Hippocampal formation (tissue), 2 donors: ENCODE measurements at places on chromosomes 4 and X.

- DNase-seq, result no peak
These were observed 122.7 kb upstream of the JADE1 start for GRCh38 chr4:128686810-128687209.

DNA sequence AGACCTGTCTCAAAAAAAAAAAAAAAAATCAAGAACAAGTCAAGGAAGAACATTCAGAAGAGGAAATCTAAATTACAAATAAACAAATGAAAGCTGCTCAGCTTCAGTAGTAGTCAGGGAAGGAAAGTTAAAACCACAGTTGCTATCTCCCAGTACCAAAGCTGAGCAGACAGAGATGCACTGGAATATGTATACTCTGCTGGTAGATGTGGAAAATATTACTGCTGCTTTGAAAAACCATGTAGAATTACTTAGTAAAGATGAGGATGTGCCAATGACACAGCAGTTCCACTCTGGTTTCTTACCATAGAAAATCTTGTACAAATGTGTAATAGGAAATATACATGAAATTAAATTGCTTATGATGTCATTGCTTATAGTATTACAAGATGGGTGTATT, 25.1 kb upstream of the PRKX start:
- no peak for DNase-seq

DNA sequence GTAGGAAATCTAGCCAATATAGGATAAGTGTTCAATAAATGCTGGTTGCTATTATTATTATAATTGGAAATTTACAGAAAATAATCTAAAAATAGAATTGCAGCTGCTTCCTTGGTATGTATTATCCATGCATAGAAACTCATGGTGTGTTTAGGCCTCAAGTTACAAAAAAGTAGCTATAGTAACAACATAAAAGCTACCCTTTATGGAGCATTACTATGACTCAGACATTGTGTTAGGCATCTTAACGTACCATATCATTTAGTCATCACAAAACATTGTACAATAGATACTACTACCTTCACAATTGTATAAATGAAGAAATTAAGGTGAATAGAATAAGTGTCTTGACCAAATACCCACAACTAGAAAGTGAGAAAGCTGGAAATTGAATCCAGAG, 126.9 kb upstream of the NRK start:
- DNase-seq, result no peak

- DNase-seq, result no peak
These were observed 100.5 kb downstream of the PRDM5 start for GRCh38 chr4:120821977-120822376.

DNA sequence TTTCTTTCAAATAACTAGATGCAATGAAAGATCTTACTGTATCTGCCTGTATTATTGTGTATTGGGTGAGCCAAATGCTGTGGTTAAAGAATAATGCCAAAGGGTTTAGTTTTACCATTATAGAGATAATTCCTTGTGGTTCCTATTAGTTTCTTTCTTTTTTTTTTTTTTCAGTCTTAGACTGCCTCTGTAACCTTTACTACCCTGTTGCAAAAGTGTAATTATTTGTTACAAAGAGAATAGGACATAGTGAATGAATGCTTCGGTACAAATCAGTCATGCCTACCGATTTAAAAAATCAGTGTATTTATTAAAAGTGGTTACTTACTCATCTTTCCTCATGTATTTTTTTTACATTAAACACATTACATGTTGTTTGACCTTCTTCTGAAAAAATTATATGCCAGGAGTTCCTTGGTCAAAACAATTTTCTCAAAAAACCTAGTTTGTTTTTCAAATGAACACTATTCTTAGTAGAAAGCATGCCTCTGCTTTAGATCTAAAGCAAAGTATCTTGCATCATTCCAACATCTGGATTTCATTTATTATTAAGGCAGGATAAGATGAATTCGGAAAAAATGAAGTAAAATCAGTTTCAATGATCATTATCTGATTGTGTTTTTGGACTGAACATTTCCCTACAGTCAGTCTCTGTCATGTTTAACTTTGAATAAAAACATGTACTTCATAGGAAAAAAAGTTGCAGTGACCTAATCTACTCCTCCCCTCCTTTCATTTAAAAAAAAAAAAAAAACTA, 21.2 kb upstream of the SYNPO2 start:
- no peak for DNase-seq

DNA sequence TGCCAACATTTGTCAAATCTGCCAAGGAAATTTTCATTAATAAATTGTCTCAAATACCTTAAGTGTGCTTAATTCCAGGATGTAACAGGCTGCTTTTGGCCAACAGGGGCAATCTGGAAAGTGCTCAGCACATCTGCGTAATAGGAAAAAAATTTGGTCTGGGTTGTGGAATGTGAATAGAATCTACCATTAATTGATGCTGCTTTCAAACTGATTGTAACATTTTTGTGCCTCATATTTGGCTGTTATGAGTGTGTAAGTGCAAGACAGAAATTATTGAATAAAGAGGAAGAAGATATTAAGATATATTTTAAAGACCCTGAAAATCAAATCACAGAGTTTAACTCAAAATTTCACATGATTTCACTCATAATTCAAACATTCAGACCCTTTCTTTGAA, 41.1 kb downstream of the REELD1 start:
- no peak for DNase-seq

GRCh38 chrX:39957816-39958566, 139.8 kb downstream of the BCOR start:
- no peak for DNase-seq

- DNase-seq, result no peak
These were observed 25.2 kb upstream of the G3BP2 start for GRCh38 chr4:75698162-75698962.

- DNase-seq, result no peak
These were observed 40.6 kb upstream of the CYP2U1 start for GRCh38 chr4:107890779-107891178.

DNA sequence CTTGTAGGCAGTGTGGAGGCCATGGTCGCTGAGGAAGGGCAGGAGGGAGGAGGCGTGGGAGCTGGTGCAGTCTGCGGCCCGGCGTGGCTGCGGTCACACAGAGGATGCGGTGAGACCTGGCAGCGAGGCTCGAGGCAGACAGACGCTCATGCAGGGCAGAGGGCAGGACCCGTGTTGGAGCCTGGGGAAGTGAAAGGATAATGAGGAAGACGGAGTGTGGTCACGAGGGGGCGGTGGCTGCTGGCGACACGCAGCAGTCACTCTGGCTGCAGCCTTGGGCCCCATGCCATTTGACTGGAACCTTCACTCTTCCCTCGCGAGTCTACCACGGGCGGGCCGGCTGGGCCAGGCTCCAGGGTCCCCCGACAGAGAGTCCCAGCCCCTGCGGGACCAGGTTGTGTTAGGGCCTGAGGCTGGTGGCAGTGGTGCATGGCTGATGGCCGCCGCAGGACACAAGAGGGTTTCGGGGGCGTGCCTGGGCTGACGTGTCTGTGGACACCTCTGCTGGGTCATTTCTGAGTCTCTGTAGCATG, 68.8 kb upstream of the HGFAC start:
- DNase-seq, result no peak

DNA sequence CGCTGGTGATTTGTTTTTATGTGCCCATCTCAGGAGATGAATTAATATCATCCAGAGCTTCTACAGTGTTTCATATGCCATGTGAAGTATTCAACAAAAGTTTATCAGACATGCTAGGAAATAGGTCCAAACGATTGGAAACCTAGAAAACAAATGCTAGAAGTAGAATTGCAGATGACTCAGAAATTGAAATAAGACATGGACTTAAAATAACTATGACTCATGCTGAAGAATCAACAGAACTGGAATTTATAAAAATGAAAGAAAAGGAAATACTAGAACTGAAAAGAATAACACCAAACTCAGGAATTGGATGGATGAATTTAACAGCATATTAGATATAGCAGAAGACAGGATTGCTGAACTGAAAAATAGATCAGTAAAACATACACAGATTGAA, 172.7 kb upstream of the GIMD1 start:
- DNase-seq, result no peak

GRCh38 chr4:142776026-142776425, 70.1 kb downstream of the INPP4B start:
- DNase-seq, result no peak

- no peak for DNase-seq
These were observed 4.4 kb downstream of the ZFYVE28 start for GRCh38 chr4:2413821-2414610.

GRCh38 chr4:76309939-76310550, 3.5 kb downstream of the STBD1 start:
- DNase-seq, result no peak

- DNase-seq, result no peak
These were observed 4.2 kb upstream of the ARSD start for GRCh38 chrX:2933125-2933900.

DNA sequence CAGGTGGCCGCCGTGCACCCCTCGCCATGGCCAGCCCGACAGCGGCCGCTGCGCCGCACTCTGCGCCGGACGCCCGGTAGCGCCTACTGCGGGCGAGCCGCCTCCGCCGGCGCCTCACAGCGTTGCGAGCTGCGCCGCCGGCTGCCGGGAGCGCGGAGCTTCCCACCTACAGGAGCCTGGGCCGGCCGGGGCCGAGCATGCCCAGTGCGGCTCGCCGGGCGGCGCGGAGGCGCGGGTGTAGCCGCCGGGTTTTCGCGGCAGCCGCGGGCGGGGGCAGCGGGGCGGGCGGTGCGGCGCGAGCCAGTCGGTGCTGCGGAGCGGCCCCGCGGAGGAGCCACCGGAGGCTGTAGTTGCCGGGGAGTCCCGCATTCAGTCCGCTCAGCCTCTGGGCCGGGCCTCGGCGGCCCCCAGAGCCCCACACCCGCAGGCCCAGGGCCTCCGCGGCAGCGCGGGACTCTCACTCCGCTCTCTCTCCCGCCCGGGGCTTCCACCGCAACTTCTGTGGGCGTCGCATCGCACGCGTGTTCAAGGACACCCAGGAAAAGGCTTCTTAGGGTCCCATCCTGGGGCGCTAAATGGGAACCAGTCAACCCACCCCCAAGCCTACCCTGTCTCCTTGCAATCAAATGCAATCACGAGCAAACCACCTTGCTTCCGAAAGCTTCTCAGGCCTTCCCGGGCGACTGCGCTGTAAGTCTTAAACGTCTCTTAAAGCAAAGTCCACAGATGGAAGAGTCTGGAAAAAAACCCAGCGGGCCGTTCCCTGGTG, at the start of gene MFAP3L:
TSS of gene MFAP3L (minus strand) at position 143 of the 769 bp plus-strand sequence. CDS start 20,518 bp downstream, outside the sequence.
- peak; percentile 85 for DNase-seq

- DNase-seq, result no peak
These were observed 140.9 kb downstream of the MAPK10 start for GRCh38 chr4:86218746-86219473.

- no peak for DNase-seq
These were observed 187.0 kb downstream of the NLGN4X start for GRCh38 chrX:6041630-6042029.

GRCh38 chr4:139674875-139675550, 9.4 kb downstream of the MGST2 start:
- DNase-seq, result no peak

DNA sequence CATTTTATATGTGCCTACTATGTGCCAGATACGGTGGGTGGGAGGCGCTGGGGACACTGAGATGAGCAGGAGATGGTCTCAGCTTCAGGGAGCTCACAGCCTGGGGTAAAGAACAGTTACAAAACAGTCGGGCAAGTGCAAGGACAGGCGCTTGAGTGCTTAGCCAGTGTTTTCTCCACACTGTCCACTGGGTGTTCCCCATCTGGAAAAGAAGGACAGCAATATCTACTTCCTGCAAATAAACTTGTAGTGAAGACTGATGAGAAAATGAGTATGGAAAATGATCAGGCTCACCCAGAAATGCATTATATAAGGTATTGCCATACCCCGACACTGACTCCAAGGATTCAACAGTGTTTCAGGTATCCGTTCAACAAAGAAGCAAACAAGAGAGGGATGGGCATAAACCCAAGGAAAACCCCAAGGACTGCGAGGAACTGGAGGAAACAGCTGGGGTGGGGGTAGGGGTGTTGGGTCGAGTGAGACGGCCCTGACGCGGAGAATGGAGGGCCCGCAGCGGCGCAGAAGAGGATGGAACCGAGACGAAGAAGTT, 835 bp downstream of the TMEM185A start:
- no peak for DNase-seq

- DNase-seq, result no peak
These were observed 256.5 kb downstream of the LDB2 start for GRCh38 chr4:16641971-16642370.

DNA sequence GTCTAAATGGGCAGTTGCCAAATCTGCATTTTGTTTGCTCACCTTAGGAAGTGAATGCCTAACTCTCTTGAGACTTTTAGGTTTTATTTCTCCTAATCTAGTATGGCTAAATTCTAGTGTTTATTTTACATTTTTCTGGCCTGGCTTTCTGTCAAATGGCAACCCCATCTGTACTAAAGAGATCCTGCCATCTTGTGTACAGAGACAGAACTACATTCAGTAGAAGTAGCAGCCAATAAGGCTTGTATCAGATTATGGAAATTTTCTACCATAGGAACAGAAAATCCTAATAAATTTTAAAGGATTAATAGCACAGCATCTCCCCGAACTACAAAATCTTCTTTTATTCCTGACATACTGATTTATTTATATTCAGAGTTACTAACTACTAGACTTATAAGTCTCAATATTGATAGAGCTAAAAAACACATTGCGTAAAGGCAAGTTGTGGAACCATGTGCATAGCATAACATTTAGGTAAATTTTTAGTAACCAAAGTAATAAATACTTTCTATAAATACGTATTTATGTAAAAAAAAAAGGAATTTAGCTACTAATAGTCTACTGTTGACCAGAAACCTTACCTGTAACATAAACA, 45.5 kb downstream of the TMEM144 start:
- peak; percentile 75 for DNase-seq

- no peak for DNase-seq
These were observed 14.6 kb downstream of the ZNF718 start for GRCh38 chr4:138935-139334.

GRCh38 chrX:51614353-51615012, 4.2 kb downstream of the CENPVL3 start:
- DNase-seq, result no peak

DNA sequence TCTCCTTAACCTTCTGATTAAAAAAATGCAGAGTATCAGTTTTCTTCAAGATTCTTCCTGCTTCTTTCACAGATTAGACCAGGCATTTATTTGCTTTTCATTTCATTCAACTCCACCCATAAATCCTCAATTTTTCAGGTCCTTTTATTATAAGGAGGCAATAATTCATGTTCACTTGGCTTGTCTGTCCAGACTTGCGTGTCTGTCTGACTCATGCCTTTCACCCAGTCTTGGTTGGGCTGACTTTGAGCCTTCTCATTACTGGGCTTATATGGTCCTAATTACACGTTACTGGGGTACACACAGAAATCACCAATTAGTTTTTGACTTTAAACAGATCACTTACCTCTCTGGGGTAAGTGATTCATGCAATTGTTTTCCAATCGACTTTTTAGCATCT, 48.8 kb upstream of the GALNT7 start:
- no peak for DNase-seq

- DNase-seq, result no peak
These were observed 21.4 kb upstream of the SEL1L3 start for GRCh38 chr4:25884031-25884782.

GRCh38 chr4:152187693-152188092, 348.2 kb downstream of the FBXW7 start:
- DNase-seq, result no peak

GRCh38 chr4:148420397-148420796, 21.8 kb downstream of the NR3C2 start:
- no peak for DNase-seq

- DNase-seq, result no peak
These were observed 82.4 kb upstream of the FAM9C start for GRCh38 chrX:13126775-13127174.
